Type B pancreatic cell (in vitro differentiated cells): ENCODE measurements at places on chromosomes 13 and 19. TPM values are rescaled to one million over a fixed set of nuclear protein-coding genes. Genes with fewer than 3 reads are reported as not detected.

The RFC3 gene
- 16.7 and 30.0 TPM in 2 replicates for total RNA-seq

The ELSPBP1 gene
- not detected in 2 replicates for total RNA-seq

- H3K4me3 ChIP-seq = peak overlapping the region; percentile 83
- peaks cover 16% of the 10 kb centered on the region for H3K4me1 ChIP-seq
- DNase-seq = peak; percentile 71
- H3K27ac ChIP-seq = peak overlapping the region; percentile 99
Measured at GRCh38 chr19:7928741-7929701, 3.1 kb upstream of the CTXN1 start.

- no peak for DNase-seq
- H3K4me1 ChIP-seq = peaks cover 19% of the 10 kb centered on the region
- peaks cover 24% of the 10 kb centered on the region for H3K36me3 ChIP-seq
- H3K27me3 ChIP-seq = no peaks in the 10 kb centered on the region
- H3K4me3 ChIP-seq = no peak overlapping the region
Measured at GRCh38 chr19:49101160-49101559, 13.0 kb upstream of the LIN7B start.

DNA sequence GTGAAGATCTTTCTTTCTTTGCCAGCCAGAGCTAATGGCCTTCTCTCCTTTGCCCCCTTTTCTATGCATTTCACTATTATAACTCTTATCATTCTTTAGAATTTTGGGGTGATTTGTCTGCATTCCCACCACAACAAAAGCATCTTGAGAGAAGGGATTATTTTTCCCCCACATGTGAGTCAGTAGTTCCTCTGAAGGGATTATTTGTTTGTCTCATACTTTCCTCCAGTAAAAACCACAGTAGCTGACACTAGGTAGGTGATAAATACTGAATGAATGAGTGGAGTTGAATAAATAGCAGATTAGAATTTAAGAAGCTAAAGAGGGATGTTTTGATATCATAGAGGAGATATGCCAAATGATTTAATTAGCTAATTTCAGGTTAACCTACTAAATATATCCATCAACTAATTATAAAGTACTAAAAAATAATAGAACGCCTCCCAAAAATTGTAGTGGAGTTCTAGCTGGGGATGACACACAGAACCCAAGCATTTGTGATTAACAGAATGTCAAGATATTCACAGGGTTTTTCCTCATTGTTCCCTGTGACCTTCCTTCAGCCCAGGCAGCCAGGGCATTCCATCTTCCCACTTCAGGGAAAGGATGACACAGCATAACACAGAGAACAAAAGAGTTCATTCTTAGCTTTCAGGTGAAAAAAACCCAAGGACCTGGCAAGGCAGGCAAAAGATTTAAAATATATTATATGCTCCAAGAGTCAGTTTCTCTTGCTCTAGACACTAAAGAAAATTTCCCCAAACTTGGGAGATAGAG lies 3.5 kb upstream of the TBC1D4 start:
- peaks cover 6% of the 10 kb centered on the region for H3K27me3 ChIP-seq
- H3K27ac ChIP-seq = peak overlapping the region; percentile 6
- H3K36me3 ChIP-seq = no peaks in the 10 kb centered on the region
- H3K4me3 ChIP-seq = peak overlapping the region; percentile 10

The PEAK3 gene
- total RNA-seq = 0.10 TPM in 1 of 2 replicates, not detected in the other
